ENCODE measurements at places on chromosomes 12 and 14.

DNA sequence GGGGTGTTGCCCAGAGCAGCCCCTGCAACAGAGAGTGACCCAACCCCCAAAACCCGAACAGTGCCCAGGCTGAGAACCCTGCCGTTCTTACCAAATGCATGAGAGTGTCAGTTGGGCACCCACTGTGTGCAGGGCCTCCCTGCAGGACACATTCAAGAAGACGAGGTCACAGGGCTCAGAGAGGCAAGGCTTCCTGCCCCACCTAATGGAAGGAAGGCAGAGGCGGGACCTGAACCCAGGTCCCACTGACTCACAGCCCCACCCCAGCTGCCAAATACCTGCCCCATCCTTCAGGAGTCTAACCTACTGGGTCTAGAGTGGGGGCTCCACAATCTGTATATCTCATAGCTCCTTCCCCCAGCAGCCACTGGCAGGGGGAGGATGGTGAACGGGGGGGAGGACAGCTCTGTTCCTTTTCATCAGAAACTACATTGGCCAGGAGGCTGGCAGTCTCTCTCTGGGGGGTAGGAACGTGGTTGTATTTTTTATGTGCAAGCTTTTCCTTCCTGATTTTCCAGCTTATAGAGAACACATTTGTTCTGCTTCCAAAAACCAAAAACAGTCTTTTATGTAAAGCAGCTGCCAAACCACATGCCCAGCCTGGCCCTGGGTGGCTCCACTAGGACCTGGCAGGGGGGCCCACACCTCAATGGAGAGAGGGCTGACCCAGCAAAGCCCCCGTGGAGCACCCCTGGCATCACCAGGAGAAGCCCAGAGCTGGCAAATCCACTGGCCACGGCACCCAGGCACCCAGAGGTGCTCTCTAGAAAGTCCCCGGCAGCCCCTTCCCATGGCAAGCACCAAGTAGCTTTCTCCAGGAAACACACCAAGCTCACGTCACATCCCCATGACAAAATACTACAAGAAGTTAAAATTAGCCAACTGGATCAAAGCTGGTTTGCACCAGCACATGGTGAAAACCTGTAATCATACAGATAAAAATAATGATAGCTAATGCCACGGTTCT is 17.0 kb downstream of the NCOR2 start:
- DNase-seq = no peak

- DNase-seq = no peak
Observed at GRCh38 chr12:66612090-66612775, 66.6 kb downstream of the GRIP1 start.

DNA sequence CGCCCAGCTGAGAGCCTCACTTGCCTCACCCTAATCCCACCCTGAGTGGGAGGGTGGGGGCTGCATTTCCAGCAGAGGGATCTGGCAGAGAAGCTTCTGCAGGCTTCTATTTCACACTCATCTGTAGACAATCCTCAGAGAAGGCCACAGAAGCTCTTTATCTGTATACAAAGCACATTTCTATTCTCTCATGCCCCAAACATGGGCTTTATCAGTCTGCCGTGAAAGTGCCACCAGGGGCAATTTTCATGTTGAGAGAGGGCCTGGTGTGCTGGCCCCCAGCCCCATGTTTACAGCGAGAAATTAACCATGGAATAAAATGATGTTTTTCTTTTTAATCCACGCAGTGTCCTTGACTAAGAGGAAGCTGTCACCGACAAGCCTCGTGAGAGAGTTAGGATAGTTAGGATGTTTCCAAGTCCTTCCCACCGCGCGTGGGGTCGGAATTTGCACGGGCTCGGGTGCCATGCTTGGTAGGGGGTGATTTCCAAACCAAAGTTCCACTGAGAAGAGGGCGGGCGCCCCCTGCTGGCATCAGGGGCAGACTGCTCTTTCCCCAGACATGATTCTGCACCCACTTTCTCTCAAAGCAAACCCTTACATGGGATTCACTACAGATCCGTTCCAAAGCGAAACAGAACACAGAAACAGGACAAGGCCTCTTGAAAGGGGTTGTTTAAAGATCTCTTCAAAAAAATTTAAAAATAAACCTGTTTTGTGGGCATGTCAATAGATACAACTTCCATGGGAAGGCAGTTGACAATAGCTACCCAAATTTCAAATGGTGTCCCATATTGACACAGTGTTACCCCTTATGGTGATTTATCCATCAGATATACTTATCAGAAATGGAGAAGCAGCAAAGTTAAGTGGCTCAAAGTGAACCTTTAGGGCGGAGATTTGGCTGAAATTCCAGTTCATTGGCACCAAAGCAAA is 19.4 kb downstream of the BDKRB1 start:
- peak; percentile 74 for DNase-seq

- DNase-seq = no peak
Observed at GRCh38 chr14:65361920-65362319, 50.6 kb upstream of the FUT8 start.

- no peak for DNase-seq
Observed at GRCh38 chr12:93520454-93520853, 52.0 kb upstream of the SOCS2 start.

GRCh38 chr12:90322006-90322405 is 613.4 kb upstream of the ATP2B1 start:
- no peak for DNase-seq
